ENCODE measurements at places on chromosomes 2 and 18.

GRCh38 chr2:56184500-56185011 lies 766 bp downstream of the CCDC85A start:
- DNase-seq, result peak; percentile 50

DNA sequence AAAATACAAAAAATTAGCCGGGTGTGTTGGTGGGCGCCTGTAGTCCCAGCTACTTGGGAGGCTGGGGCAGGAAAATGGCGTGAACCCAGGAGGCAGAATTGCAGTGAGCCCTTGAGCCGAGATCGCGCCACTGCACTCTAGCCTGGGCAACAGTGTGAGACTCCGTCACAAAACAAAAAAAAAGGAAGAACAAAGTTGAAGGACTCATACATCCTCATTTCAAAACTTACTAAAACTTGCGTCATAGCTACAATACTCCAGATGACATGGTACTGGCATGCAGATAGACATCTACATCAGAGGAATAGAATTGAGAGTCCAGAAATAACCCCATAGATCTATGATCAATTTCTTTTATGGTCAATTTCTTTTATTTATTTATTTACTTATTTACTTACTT lies 13.6 kb upstream of the CYP27C1 start:
- no peak for DNase-seq

- DNase-seq, result no peak
Observed at GRCh38 chr2:216730871-216731270, 35.5 kb upstream of the IGFBP5 start.

DNA sequence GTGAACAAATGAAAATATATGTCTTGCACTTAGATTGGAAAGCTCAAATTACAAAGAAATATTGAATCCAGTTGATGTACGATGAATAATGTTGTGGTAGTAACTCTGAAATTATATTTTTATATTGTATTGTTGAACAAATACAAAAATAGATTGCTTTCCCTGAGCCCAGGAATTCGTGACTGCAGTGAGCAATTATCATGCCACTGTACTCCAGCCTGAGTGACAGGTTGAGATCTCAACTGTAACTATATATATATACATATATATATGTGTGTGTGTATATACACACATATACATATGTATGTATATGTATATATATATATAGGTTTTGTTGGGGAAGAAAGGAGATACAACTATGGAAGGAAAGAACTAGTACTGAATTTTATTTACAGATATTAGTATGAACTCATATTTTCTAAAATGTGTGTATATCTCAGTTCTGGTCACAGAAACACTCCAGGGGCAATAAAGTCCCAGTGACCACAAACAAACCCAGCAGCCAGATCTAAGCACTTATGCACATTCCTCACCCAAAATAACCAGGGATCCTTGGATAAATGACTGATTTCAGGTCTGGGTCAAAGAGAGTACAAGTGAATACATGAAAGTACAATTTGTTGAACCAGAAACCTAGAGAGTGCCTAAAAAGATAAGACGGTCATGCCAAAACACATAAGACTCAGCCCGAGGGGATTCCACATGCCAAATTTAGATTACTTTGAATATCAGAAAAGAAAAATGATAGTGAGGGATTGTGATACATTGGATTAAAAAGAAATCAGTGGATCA lies 146.3 kb downstream of the TMX3 start:
- DNase-seq, result no peak

DNA sequence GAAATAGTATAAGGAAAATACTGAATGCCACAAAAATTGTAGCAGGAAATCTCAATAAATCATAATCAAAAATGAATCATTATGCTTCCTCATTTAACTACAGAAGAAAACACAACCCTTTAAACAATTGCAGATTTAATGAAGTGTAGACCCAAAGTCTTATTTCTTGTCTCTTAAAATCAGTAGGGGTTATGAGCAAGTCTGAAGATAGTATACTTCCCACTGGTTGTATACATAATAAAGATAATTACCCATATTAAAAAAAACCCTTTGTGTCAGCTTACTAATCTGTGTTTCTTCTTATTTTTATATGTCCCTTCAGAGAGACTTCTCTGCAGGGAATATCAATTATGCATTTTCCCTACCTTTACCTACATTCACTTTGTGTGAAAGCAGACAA lies 504.7 kb downstream of the ERBB4 start:
- DNase-seq, result no peak

GRCh38 chr2:233426619-233427342 lies 72.5 kb downstream of the DGKD start:
- peak; percentile 96 for DNase-seq

GRCh38 chr18:75104483-75104882 lies 104.5 kb downstream of the PTGR3 start:
- DNase-seq, result no peak

GRCh38 chr2:3282056-3282998 lies 95.3 kb downstream of the EIPR1 start:
- no peak for DNase-seq

DNA sequence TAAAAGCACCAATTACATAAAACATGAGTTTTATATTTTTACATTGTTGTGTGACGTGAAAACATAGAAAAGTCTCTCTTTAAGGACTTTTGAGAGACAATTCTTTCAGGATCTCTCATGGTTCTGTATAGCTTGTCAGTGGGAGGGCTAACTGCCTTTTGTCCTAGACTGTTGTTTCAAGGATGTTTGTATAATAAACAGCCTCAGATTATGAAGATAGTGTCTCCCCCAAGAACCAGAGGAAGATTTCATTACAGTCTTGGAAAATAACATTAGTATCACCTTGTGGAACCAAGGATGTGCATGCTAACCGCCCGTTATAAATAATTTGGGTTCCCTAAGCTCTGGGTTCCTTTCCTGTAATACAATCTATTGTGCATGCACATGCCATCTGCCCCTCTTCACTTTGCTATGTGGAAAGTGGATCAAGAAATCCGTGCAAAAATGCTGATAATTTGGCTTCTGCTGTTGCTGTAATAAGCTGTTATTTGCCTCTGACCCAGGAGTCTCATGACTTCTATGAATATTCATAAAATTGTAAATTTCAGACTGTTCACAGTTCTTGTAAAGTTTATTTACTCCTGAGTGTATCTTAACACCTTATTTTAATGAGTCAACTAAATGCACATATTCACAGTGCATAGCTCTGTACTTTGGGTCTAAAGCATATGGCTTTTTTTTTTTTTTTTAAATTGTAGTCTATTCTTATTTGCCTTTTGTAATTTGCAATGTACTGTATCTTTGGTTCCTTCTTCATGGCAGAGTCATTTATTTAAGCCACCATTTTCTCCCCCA lies 265.5 kb downstream of the PTH2R start:
- DNase-seq, result no peak

GRCh38 chr2:235647877-235648276 lies 154.0 kb downstream of the AGAP1 start:
- no peak for DNase-seq

DNA sequence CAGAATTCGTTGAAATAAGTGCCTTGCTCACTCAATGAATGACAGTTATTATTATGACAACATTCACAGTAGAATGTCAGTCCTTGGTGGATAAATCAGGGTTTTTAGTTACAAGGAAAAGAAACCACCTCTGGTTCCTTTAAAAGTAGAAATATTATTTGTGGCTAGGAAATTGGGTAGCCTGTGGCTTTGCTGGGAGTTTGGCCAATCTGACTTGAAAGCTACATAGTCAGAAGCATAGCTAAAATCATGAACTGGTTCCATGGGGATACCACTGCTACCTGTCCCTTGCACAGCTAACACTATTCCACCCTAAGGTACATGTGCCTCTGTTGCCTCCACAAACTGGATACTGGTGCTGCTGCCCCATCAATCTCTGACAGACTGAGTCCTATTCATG lies 12.8 kb upstream of the SMCHD1 start:
- DNase-seq, result no peak

- DNase-seq, result no peak
Observed at GRCh38 chr2:21371499-21372003, 247.8 kb downstream of the TDRD15 start.

DNA sequence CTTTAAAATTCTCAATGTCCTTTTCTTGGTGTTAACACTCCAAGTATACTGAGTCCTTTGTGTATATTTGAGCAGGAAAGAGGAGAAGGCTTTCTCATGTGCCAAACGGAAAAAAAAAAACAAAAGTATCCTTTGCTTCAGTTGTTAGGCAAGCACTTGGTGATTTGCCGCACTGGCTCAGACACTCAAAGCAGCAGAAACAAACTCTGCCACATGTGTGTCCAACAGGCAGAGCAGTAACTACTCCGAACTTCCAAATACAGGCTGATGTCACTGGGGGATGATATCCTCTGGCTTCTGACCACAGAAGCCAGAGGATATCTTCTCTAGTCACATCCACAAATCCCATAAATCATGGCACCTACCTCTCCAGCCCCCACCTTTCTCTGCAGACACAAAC lies 108.0 kb upstream of the SALL3 start:
- DNase-seq, result no peak

DNA sequence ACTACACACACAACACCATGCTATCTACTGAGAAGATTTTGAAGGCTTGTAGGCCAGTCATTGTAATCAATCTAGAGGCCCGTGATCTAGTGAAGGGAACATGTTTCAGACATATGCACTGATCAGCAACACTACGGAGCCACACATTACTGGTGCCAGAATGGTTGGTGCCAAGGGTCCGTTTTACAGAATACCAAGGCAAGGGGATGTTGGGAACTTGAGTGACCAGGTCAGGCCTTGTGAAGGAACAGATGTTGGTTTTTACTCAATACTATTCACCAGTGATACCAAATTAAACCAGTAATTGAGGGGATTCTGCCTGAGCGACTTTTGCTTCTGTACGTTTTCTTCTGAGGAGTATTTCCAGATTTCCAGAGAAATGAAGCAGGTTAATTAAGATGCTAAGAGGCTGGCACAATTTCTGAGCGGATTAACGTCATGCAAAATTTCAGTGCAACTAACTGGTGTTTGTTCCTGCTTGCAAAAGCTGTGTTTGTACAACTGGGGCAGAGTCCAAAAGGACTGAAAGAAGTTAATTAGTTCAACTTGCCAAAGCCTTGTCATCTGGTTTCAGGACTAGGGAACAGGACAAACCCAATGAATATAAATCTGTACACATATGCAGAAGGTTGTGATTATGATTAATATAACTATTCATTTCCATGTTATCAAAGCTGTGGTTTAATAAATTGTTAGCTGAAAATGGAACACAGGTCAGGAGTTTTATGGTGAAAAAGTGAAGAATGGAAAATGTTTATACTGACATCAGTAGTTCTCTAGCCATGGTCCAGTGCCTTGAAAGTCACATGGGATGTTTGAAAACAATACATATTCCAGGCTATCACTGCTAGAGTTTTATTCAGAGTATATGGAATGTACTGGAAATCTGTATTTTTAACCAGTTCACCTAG lies 432.1 kb upstream of the DCC start:
- no peak for DNase-seq

DNA sequence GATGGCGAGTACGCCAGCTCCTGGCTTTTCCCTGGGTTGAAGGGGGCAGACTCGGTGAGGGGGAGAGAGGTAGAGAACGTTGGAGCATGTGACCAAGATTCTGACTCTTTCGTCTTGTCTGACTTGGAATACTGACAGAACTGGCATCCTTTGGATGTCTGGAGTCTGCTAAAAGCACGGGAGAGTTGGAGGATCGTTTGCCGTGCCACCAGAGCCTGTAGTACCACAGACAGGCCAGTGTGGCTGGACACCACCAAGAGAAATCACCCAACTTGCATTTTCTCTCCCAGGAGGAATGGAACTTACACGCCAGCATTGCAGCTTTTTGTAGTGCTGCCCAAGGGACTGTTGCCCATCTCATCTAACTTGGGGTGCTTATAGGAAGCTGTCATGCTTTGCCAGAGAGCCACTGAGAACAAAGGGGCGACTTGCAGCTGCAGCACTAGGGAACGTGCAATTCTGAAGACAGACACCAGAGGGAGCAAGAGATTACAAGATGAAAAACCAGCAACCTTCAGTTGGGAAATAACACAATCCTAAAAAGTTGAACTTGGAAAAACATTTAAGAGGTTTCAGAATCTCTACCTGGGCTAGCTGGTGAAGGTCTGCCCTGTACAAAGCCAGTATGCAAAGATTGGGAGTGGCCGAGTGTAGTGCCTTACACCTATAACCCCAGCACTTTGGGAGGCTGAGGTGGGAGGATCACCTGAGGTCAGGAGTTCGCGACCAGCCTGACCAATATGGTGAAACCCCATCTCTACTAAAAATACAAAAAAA lies 24.1 kb downstream of the PSMG2 start:
- DNase-seq, result peak; percentile 80

GRCh38 chr2:201953880-201954279 lies 79.8 kb upstream of the FZD7 start:
- DNase-seq, result no peak

- DNase-seq, result no peak
Observed at GRCh38 chr2:240297256-240298116, 138.0 kb upstream of the GPC1 start.

DNA sequence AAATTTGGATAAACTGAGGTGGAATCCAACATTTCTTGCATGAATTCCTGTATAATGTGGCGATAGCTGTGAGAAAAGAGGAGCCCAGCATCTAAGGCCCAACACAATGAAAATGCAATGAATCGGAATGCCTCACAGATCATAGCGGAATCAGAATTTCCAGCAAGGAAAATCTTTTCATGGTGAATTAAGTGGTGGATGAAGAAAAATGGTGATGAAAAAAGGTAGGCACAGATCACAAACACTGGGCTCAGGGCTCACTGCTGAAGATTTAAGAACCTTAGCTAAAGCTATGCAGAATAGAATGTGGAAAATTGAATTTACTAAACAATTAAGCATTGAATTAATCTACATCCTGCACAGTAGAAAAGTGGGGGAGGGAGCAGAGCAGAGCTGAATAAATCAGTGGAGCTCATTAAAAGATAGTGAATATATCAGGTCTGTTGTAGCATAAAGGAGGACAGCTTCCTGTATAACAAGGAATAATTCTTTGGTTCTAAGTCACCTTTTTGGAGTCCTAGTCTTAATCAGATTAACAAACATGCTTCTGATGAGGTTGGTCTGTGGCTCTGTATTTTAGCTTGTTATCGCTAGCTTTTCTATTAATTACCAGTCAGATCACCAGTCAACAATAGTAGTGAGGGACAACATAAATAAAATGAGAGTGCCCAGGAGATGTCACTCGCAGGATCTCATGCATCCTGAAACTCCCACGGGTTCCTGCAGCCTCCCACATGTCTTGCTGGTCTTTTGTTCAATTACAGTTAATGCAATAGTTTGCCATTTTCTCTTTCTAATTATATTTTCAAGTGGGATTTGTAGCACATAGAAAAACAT lies 27.0 kb downstream of the MEIS1 start:
- no peak for DNase-seq
